NCI-H69 (cell line): ENCODE measurements at places on chromosomes 1 and 21.

GRCh38 chr1:32881871-32882850 is 4.1 kb upstream of the HPCA start:
- peak; percentile 95 for DNase-seq

DNA sequence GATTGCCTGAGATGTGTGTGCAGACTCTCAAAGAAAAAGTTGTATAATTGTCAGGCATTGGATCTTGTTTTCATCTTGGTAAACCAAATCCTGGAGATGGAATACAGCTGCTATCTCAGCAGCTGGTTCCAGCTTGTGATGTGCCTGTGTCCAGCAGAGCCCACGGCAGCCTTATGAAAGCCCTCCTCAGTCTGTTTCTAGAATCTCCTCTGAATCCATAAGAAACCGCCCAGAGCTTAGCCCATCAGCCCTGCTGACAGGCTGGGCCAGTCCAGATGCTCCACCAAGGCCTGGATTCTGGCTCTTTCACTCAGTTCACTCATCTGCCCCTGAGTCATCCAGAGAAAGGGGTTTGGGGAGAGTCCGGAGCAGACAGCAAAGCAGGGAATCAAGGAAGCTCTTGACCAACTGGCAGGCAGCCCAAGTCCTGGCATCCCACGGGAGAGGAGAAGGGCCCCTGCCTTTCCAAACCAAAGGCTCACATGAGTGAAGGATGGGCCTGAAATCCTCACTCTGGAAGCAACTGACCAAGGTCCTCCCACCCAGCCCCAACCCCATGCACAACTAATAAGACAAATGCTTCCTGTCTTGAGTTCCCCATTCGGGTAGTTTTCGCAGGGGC is 45.7 kb downstream of the NAV1 start:
- no peak for DNase-seq

DNA sequence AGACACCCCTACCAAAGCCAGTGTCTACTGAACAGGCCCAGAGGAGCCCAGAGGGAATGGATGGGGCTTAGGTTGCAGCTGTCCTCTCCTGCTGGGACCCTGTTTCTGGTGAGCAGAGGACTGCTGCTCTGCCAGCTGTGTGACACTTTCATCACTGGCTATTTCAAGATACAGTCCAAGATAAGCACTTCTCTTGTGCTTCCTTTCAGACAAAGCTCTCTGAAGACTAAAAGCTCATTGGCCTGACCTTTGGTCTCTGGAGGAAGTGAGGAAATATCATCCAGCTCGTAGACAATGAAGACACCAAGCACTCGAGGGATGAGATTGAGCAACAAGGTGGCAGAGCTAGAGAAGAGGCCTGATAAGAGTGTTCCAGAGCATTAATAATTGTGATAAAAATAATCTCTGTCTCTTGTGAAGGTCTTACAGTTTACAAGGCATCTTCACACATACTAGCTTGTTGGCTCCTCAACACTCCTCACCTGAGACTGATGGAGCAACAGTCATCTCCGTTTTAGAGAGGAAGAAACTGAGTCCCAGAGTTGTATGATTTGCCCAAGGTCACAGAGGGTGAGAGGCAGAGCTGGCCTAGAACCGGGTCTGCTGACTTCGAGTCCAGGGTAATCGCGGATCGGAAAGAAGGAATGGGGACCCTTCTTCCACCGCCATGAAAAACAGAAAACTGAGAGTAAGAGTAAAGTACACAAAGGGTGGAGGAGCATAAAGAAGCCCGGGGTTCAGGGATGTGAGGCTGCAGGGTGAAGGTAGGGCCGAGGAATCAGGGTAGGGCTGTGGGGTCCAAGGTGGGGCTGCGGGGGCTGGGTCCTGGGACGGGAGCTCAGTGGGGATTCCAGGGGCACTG is 666 bp downstream of the PAFAH2 start:
- peak; percentile 56 for DNase-seq

- peak; percentile 72 for DNase-seq
Observed at GRCh38 chr1:156866249-156866909, 5.7 kb downstream of the NTRK1 start.
